ENCODE measurements at places on chromosomes 5 and 9. TPM values are rescaled to one million over a fixed set of nuclear protein-coding genes. Genes with fewer than 3 reads are reported as not detected.

The LEAP2 gene
- 0.34 TPM for total RNA-seq

The PTGES gene
- 4.0 TPM for total RNA-seq

The C9orf43 gene
- total RNA-seq: not detected

The SLC45A2 gene
- under 0.01 TPM for total RNA-seq

The SGCD gene
- 1.3 TPM for total RNA-seq

The PCDHGA10 gene
- total RNA-seq: 4.9 TPM

The CD72 gene
- 0.50 TPM for total RNA-seq

The AQP7 gene
- total RNA-seq: not detected

The CAMK4 gene
- total RNA-seq: 8.6 TPM

The C9orf50 gene
- total RNA-seq: 0.50 TPM

The CHD1 gene
- 20.7 TPM for total RNA-seq
